ENCODE measurements at places on chromosomes 6 and 20.

DNA sequence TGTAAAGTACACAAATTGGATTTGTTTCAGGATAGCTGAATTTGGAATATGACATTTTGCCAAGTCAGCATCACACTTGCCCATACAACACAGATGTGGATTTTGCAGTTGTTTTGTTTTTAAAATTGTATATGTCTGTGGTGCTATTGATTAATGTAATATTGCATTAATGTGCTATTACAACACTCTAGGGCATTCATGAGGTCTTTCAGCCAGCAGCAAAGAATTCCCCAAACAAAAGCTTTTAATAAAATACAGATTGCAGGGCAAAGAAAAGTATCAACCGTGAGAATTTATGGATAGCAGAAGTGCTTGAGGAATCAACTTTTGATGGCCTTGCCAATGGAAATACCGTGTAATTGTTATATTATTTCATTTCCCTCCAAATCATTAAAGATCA, 144.9 kb downstream of the AIG1 start:
- DNase-seq: no peak

GRCh38 chr6:136677822-136678221, 114.5 kb downstream of the MAP3K5 start:
- DNase-seq: no peak

- no peak for DNase-seq
Measured at GRCh38 chr6:7550433-7550801, 8.9 kb downstream of the DSP start.

- no peak for DNase-seq
Measured at GRCh38 chr6:53889365-53889764, 94.6 kb downstream of the LRRC1 start.

GRCh38 chr6:112912416-112913101, 565.4 kb downstream of the RFPL4B start:
- DNase-seq: no peak

DNA sequence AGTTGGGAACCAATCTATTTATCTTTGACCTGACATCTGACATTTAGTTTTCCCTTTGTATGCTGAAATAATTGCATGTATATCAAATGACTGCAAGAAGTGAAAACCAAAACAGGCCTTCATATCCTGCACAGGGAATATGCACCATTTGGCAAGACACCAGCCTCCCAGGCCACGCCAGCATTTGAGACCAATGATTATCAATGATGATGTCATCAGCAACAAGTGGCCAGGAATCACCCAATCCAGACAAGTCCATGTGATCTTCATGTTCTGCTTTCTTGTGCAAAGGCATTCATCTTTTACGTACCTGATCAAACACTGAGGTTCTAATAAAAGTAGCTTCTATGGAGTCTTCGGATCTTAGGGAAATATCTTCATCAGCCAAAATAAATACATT, 107.4 kb upstream of the TENT5A start:
- DNase-seq: no peak

- DNase-seq: no peak
Measured at GRCh38 chr6:29617782-29618554, 15.0 kb downstream of the GABBR1 start.

GRCh38 chr6:147567141-147567805, 58.8 kb downstream of the SAMD5 start:
- DNase-seq: no peak

DNA sequence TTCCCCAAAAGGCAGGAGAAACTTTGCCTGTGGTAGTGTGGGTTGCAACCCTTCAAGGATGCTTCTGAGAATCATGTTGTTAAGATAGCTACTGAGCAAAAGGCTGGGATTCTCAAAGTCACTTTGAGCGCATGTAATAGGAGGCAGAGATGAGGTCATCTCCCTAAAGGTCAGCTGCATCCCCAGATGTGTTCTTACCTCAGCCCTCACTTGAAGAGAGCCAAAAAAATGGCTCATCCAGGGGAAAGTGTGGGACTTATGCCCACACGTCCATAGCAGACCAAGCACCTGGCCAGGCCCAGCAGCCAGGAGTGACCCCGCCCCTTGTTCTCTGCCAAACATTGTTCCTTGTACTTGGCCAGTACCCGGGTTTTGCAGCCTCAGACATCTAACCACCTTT, 187.0 kb upstream of the BMP2 start:
- DNase-seq: no peak

GRCh38 chr6:161961046-161961445, 687.2 kb upstream of the AGPAT4 start:
- DNase-seq: no peak

DNA sequence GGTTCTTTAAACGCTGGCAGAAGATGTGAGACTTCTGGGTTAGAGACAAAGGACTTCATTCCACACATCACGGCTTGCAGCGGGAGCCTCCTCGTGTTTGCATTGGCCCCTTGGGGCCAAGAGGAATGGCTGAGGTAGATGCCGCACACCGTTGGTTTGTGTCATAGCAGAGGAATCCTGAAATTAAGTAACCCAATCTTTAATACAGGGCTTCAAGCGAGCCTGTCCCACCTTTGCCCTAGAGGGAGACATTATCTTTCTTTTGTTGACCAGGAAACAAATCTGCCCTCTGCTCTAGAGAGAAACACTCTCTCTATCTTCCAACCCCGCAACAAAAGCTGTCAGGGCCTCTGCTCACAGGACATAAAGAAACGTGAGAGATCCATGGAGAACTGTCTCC, 277.5 kb upstream of the ZFP64 start:
- DNase-seq: no peak

DNA sequence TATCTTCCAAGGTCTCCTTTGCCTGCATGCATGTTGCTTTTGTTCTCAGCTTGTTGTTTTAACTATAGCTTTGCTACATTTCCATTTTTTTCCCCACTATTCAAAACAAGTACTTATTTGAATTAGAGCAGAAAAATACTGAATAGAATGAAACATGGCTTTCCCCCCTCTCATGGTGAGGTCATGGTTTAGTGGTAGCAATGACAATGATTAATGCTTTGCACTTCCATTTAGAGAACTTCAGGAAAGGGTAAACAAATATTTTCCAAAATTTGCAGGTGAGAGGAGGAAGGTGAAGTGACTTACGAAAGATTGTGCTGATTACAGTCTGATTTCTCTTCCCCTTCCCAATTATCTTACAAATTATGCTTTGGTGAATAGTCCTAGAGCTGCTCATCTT, 47.8 kb upstream of the TRAF3IP2 start:
- no peak for DNase-seq

- DNase-seq: no peak
Measured at GRCh38 chr6:137370871-137371633, 123.1 kb downstream of the OLIG3 start.

- no peak for DNase-seq
Measured at GRCh38 chr6:142722012-142722411, 223.0 kb downstream of the HIVEP2 start.

GRCh38 chr6:36930483-36930882, 24.1 kb upstream of the PI16 start:
- no peak for DNase-seq

DNA sequence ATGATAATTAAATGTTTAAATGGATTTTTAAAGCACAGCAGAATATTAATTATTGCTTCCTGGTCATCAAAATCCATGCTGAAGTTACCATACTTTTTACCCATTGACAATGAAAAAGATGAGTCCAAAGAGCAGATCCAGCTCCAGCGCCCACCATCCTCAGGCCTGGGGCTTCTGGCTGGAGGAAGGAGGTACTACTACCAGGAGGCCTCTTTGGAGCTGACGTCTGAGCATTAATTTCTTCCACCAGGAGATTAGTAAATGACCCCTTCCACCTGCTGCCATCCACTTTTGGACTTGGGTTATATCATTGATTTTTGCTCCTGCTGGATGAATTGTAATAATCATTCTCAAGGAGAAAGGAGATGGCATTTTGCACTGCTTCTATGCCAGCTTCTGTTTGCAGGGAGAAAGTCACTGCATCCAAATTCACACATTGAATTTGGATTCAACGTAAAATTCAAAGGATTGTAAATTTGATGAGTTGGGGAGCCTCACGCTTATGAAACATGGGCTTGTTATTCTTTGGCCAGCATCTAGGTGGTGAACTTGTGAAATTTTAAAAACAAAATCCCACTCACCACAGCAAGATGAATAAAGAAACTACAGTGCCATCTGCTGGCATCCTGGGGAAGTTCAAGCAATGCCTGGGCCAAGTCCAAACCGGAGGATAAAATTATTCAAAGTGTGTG, 121.8 kb downstream of the SASH1 start:
- DNase-seq: peak; percentile 71

GRCh38 chr20:8116067-8116811, 15.8 kb upstream of the PLCB1 start:
- DNase-seq: no peak

- DNase-seq: no peak
Measured at GRCh38 chr6:73314577-73315492, 39.2 kb downstream of the DPPA5 start.

GRCh38 chr6:36110050-36110449, 20.3 kb upstream of the MAPK13 start:
- DNase-seq: no peak

DNA sequence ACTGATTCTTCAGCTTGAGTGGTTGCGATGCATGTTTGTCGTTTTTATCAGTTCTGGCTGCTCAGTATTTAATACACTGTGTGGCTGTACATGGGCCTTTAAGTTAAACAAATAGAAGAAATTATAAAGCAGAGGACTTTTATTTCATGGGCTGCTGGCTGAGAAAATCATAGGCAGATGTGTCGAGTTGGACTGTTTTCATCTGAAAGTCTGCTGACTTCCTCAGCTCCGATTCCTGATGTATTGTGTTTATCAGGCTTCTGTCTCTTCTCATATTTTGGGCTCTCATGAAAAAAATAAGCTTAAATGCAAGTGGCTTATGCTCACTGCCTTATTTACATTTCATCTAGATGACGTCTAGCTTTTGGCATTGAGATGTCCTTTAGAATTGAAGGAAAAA, 129.5 kb upstream of the GGTLC1 start:
- DNase-seq: no peak

GRCh38 chr6:142444376-142444775, 142.6 kb downstream of the ADGRG6 start:
- no peak for DNase-seq

DNA sequence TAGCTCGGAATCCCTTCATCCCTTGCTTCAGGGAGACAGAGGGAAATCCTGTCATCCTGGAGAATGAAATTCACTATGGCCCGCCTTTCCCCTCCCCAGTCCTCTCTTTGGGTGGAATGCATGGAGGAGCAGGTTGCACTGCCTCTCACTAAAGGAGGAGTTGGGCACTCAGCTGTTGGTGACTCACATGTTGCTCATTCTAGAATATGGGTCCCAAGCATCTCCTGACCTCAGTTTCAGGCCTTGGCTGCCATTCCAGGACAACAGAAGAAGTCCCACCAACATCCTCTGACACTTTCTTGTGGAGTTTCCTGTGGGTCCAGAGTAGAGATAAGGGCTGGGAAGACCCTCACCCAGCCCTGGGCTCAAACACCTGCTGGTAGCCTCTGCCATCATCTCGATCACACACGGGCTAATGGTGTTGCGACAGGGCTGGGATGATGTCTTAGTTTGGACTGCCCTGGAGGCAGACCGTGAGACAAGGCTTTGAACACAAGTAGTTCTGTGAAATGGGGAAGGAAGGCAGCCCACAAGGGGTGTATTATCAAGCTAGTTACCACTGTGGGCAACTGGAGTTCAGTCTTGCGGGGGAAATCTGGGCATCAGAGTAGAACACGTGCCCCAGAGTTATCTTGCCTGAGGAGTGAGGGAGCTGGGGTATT, 52.4 kb upstream of the RNF24 start:
- DNase-seq: no peak

GRCh38 chr6:7673063-7673536, 52.8 kb upstream of the BMP6 start:
- peak; percentile 73 for DNase-seq

DNA sequence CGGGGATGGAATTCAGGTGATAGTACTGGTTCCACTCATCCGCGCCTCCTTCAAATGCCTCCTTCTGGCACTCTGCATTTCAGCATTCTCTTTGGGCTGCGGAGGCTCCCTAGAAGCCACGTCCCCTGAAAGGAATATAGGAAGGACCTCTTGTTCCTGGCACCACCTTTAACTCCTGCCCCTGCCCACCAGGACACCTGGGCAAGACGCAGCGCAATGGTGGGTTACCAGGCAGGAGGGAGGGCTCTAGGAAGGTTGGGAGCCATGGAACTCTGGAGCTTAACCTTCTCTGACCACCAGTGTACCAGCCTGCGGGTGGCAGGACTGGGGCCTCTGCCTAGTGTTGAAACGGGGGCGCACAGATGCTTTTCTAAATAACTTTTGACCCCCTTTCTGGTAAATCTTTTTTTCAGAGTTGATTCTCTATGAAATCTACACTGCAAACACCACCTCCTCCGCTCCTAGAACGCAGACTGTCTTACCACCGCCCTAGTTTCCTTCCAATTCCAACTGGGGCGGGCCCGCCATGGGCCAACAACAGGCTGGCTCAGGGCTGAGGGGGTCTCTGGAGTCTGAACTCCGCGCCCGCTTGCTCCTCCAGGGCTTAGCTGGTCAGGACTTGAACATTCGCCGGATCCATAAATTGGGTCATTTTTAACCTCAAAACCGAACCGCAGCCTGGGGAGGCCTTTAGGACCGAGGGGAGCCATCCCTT, 871 bp upstream of the SYNDIG1 start:
- no peak for DNase-seq

GRCh38 chr6:26017632-26017966, 55.0 kb downstream of the TRIM38 start:
- DNase-seq: no peak

DNA sequence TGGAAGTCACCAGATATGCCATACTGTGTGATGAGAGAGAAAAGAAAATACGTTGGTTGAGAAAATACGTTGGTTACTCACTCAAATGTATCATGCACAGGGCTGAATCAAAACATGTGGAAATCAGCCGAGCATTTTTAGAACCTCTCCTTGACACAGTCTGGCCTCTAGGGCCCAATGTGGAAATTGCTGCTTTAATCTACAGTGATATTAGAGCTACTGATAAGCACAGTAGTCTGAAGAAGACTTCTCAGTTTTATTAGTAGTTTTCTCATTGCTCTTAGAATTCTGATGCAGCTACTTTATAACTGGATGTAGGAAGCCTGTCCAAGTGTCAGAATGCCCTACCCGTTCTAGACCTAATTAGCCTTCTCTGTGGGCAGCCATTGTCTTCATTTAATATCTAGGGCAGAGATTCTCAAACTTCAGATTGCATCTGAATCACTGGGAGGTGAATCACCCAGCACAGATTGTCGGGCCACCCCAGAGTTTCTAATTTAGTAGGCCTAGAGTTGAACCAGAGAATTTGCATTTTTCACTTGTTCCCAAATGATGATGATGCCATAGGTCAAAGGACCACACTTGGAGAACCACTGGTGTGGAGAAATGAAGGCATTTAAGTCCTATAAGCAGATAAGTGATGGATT, 229.1 kb downstream of the PLCB1 start:
- no peak for DNase-seq

DNA sequence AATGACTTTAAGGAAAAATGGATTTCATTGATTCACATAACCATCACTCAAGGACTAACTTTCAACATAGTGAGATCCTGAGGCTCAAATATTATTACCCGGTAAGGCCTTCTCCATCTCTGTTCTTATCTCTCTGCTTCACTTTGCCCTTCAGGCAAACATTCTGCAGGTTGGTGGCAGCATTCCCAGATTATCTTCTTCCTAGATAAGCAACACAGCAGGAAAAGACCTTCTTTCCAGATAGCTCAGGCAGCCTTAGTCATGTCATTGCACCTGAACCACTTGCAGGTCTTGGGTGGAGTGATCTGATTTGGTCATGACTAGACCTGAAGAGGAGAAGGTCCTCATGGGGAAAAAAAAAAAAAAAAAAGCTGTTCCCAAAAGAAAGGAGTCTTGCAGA, 5.3 kb upstream of the HIVEP2 start:
- no peak for DNase-seq

GRCh38 chr6:46207174-46207573, 36.4 kb upstream of the ENPP5 start:
- no peak for DNase-seq
